ENCODE measurements at places on chromosomes 1 and 21.

GRCh38 chr1:54396261-54396933 lies 9.8 kb downstream of the SSBP3 start:
- no peak for DNase-seq

DNA sequence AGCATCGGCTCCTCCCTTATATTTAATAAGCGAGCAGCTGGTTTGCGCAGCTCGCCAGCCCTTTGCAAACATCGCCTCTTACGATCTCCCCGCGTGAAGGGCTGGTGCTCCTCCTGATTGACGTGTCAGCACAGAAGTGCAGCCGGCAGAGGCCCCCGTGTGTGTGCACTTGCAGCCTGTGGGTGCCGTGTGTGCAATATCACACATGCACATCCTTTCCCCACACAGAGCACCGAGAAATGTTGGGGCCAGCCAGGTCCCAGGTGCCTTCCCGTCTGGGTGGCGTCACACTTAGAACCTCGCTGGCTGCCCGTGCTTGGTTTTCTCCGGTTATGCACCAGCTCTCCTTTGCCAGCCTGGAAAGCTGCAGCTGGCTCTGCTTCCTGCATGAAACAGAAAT lies 126.6 kb upstream of the AJAP1 start:
- no peak for DNase-seq

- no peak for DNase-seq
Observed at GRCh38 chr1:201015551-201016091, 7.9 kb downstream of the KIF21B start.

DNA sequence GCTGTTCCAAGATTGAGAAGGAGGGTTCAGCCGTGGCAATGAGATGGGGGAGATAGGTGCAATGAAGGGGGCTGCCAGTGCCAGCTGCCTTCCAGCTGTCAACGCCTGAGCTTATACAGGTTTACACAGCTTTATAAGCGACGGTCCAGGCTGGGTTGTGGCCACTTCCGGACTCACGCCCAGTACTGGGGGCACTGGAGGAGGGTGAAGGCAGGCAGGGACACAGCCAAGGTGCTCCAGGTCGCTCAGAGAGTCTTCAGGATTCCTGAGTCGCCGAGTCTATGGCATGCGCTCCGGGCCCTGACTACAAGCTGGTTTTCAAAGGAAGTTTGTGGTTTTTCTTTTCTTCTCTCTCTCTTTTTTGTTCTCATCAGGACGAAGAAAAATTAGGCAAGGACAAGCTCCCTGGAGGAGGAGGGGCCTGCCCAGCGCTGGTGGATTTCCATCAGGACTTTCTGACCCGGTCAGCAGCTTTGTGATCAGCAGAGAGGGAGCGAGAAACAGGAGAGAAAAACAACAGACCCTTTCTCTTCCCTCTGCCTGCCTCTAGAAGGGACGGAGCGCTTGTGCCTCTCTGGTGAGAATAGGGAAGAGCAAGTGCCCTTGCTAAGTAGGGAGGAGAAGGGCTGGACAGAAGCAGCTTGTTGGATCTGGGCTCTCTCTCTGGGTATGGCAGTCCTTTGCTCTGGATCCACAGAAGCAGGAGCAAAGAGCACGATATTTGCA lies at the start of gene MINDY1:
TSS of gene MINDY1 (minus strand) at position 576 of the 726 bp plus-strand sequence. CDS start 4,285 bp downstream, outside the sequence.
- no peak for DNase-seq

- no peak for DNase-seq
Observed at GRCh38 chr1:228898582-228898992, 163.3 kb downstream of the RHOU start.

GRCh38 chr1:171019971-171020370 lies 70.7 kb upstream of the FMO3 start:
- DNase-seq, result no peak

DNA sequence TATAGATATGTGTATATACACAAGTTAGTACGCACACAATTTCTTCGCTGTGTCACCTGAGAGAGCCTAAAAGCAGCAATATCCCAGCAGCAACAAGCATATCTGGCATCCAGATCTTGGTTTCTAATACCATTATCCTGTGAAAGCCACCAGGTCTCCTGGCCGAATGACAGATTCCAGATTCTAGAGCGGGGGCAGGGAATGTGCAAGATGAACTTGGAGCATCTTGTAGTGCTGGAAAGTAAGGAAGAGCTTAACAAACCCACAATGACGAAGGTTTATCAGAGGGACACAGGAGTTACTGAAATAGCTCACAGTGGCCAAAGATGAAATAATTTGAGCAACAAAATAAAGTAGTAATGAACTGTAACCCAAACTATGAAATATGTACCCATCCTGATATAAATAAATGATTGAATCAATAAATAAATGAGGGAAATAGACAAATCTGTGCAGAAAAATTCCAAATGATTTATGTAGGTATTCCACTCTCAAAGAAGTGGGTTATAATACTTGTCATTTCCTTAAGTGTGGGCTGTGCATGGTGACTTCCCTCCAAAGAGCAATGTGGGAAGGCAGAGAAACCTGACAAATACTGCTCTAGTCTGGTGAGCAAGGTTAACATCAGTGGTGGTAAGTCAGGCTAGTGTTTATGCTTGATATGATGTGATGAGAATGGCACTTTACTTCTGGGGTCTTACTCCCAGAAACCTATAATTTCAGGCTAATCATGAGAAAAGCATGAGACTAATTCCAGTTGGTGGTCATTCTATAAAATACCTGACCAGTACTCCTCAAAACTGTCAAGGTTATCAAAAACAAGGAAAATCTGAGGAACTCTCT lies 67.9 kb downstream of the LRRC8D start:
- DNase-seq, result no peak

DNA sequence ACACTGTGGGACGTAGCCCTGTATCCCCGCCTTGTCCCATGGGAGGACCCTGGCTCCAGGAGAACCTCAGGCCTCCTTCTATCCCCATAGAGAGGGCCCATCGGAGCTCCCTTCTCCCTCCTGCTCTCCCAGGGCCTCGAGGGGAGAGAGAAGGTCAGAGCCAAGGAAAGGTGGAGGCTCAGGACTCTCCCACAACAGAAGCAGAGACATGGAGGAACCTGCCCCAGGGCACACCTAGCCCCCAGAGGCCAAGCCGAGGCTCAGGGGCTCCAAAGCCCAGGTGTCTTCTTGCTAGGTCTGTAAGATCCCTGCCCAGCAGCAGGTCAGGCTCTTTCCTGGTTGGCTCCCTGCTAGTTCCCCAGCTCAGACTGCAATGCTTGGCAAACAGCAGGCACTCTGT lies 34.4 kb upstream of the ARF1 start:
- DNase-seq, result no peak

DNA sequence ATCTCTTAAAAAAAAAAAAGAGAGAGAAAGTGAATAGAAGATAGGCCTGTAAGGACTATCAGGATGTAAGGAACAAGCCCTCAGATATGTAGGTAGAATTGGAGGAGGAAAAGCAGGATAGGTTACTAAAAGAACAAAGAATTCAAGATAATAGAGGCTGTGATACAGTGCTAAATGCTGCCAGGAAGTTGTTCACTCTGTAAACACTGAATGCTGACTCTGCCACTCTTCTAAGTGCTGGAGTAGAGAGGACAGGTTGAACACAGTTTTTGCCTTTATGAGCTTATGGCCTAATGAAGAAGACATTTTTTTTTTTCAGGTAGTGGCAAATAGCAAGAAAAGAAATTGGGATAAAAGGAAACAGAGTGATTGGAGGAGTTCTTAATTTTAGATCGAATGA lies 90.6 kb upstream of the ZNF678 start:
- DNase-seq, result no peak

- DNase-seq, result no peak
Observed at GRCh38 chr1:11822091-11822490, 16.1 kb downstream of the CLCN6 start.

GRCh38 chr1:40640314-40641076 lies 25.0 kb downstream of the RIMS3 start:
- DNase-seq, result no peak

GRCh38 chr1:217493290-217493689 lies 137.6 kb downstream of the GPATCH2 start:
- no peak for DNase-seq

GRCh38 chr1:224736619-224737352 lies 120.7 kb downstream of the CNIH3 start:
- no peak for DNase-seq

GRCh38 chr1:164265232-164265631 lies 293.8 kb upstream of the PBX1 start:
- no peak for DNase-seq

DNA sequence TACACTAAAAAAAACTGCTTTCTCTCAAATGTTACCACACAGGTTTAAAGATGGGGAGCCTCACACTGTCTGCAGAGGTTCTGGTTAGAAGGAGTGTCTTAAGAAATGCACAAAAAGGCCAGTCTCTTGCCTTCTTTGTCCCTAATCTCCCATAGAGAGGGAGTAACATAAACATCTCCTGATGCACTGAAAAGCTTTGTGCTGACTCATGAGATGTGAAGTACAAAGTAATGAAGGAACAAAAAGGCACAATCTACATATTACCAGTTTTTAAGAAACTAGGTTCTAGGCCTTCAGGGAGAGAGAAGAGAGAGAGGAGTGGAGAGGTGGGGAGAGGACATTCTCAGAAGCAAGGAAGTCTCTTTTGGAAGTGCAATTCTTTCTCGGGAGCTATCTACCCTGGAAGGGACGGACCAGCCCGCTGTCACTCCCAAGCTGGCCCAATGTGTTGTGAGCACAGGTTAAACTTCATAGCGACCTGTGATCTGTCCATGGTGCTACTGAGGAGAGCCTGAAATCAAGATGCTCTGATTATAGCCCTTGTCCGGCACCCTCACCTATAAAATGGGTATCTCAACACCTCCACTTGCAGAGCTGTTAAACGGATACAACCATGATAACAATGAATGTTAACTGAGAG lies 458.1 kb downstream of the DISC1 start:
- no peak for DNase-seq

GRCh38 chr1:41723786-41724185 lies 194.9 kb downstream of the HIVEP3 start:
- no peak for DNase-seq

DNA sequence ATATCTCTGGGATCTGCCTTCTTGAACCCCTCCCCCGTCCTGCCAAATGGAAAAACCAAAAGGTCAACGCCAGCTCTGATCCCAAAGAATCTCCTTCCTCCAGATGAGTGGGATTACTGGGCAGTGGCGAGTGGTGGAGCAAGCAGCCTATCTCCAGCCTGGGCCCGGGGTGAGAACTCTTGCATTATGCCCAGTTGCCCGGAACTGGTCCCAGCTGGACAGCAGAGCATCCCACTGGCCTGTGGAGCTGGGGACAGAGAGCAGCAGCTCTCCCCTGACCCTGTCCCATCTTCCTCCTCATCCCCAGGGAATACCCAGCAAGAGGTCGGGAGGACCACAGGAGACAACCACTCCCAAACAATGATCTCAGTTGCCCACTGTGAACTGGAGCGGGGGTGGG lies 130.5 kb downstream of the TMEM53 start:
- DNase-seq, result no peak

- no peak for DNase-seq
Observed at GRCh38 chr1:2858676-2859075, 57.2 kb upstream of the TTC34 start.

GRCh38 chr1:234603221-234604204 lies 6.5 kb downstream of the IRF2BP2 start:
- DNase-seq, result no peak

- no peak for DNase-seq
Observed at GRCh38 chr1:159889821-159890252, 10.1 kb downstream of the CFAP45 start.

DNA sequence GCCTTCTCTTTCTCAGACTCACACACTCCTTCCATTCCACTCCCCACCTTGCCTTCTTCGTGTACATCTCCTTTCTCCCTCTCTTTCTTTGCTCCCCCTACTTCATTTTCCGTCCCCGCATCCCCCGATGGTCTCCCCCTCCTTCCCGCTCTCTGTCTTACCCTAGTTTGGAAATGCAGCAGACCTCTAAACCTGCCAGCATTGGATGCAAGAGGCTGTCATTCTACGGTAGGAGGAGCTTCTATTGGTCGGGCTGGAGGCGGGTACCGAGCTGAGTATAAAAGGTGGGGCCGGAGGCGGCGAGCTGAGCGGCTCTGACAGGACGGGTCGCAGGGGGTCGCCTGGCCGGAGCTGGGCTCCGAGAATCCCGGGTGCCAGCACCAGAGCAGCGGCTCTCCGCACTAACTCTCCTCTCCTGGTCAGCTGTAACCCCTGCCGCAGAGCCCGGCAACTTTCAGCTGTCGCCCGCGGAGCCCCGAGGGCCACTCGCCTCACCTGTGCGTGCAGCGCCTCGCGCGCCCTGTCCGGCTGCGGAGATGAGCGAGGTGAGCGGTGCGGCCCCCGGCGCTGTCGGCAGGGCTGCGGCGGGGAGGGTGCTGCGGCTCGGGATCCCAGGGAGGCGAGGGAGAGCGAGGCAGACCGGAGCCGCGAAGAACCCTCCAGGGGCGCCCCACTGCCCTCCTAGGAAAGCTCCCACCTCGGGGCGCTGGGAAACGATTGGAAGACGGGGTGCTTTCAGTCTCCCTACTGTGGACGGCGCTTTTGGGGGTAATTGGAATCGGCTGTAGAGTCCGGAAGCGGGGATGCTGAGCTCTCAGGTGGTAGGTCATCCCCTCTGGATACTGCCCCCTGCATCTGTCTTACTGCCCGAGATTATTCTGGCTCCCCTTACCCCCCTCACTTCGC lies at the start of gene PCP4L1:
TSS of gene PCP4L1 (plus strand) at position 307 of the 906 bp plus-strand sequence. CDS start at position 537, 230 bp downstream.
- peak; percentile 5 for DNase-seq

- no peak for DNase-seq
Observed at GRCh38 chr1:16630661-16631247, 17.4 kb upstream of the NBPF1 start.

DNA sequence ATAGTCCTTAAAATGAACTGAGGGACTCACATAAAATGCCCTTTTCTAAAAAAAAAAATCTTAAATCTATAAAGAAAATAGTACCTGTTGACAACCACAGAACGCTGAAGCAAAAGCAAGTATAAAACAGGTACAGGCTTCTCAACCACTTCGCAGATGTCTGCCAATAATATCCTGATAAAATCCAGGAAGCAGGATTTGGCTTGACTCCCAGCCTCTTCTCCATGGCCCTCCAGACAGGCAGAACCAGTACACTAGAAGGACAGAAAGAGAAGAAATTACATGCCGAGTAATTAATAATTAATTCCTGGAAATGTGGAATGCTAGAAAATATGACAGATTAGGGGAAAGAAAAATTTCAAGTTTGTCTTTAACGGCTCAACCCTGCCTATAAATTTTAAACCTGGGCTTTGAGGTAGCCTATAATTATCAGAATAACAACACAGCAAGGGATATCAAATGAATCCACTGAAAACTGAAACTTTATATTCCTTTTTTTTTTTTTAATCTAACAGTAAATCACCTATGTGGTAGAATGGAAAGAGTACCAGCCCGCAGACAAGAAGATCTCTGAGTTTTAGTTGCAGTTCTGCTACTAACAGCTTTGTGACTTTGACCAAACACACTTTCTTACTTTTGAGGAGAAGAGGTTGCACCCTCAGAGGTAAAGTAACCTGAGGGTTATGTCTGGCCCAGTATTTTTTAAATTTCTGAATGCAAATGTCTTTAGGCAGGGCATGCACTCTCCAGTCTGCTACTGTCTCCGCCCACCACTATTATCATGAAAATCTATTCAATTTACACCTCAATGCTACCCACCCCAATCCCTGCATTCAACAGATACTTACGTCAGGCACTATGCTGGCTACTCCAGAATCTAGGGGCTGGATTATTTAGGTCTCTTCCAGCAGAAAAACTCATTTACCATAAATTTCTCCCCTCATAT lies 2.7 kb downstream of the KIAA0319L start:
- DNase-seq, result no peak

GRCh38 chr1:22450351-22451021 lies 1.2 kb upstream of the ZBTB40 start:
- DNase-seq, result no peak

GRCh38 chr1:114149211-114149610 lies 4.5 kb downstream of the SYT6 start:
- no peak for DNase-seq
